Posterior vena cava (tissue), 2 donors: ENCODE measurements at places on chromosomes 6 and 20. TPM values are rescaled to one million over a fixed set of nuclear protein-coding genes. Genes with fewer than 3 reads are reported as not detected.

Gene MTRF1L
- total RNA-seq, result 17.4 TPM

Gene LAMP5
- 0.19 TPM for total RNA-seq

Gene KCNK5
- total RNA-seq, result 0.76 TPM

Gene HMGCLL1
- 0.14 TPM for total RNA-seq

Gene TENT5A
- total RNA-seq, result 43.6 TPM

Gene BPIFB3
- not detected for total RNA-seq

Gene STX11
- total RNA-seq, result 10.5 TPM

Gene FAM209B
- total RNA-seq, result 0.65 TPM

Gene TUBE1
- total RNA-seq, result 17.0 TPM

Gene TSPO2
- not detected for total RNA-seq

Gene PTCHD4
- 1.6 TPM for total RNA-seq

Gene NCOA7
- total RNA-seq, result 41.5 TPM

Gene RFX6
- not detected for total RNA-seq

Gene SH3BGRL2
- 15.0 TPM for total RNA-seq

Gene PAX1
- not detected for total RNA-seq

Gene HLA-DQA1
- total RNA-seq, result 10.8 TPM

Gene WFDC12
- not detected for total RNA-seq

Gene TBCC
- 16.2 TPM for total RNA-seq

Gene BTN2A1
- total RNA-seq, result 26.2 TPM

Gene C4B
- total RNA-seq, result 121 TPM

Gene PARD6B
- 1.0 TPM for total RNA-seq

Gene SULF2
- 89.4 TPM for total RNA-seq

Gene CRYBG1
- 4.6 TPM for total RNA-seq

Gene CDKN1A
- total RNA-seq, result 195 TPM

Gene PSORS1C1
- 2.1 TPM for total RNA-seq

Gene MAN1A1
- total RNA-seq, result 60.6 TPM

Gene SLC35B2
- total RNA-seq, result 28.9 TPM

Gene VSX1
- total RNA-seq, result not detected

Gene SLC16A10
- total RNA-seq, result 7.6 TPM

Gene PXMP4
- total RNA-seq, result 9.0 TPM

Gene PDE10A
- total RNA-seq, result 13.0 TPM

Gene EEF1A2
- total RNA-seq, result 0.42 TPM

Gene QKI
- total RNA-seq, result 116 TPM

Gene C6orf58
- total RNA-seq, result not detected

Gene GRM1
- total RNA-seq, result not detected

Gene MLIP
- 1.4 TPM for total RNA-seq
